ENCODE measurements at places on chromosomes 2 and 18.

DNA sequence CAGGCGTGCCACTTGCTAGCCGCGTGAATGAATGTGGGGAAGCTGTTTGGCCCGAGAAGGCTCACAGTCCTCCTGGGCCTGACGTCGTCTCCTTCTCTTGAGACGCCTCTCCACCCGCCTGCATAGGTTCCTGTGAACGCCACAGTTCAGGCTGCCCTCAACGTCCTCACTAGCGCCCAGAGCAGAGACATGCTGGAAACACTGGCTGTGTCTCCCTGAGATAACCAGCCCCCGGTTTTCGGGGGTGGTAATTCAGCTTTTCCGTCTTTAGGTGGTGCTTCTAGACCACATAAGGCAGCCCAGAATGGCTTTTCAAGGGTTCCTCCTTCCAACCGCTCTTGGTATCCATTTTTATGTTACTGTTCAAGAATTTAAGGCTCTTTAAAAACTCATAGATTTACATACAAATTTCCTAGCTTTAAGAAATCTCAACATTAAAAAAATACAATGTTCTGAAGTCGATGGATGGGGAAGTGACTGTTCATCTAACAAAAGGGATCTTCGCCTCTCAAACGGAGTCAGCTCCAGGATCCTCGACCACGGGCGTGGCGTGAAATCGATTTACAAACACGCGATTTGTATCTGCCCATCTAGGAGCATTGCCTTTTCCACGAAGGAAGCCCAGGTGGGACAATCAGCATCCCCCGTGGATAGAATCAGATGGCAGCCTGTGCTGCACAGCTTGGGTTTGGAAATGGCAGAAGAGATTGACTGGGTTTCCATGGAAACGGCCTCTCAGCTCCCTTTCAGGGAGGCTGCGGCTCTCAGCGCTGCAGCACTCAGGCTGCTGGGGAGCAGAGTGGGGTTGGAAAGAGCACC, 110.6 kb upstream of the PXDN start:
- DNase-seq: no peak

DNA sequence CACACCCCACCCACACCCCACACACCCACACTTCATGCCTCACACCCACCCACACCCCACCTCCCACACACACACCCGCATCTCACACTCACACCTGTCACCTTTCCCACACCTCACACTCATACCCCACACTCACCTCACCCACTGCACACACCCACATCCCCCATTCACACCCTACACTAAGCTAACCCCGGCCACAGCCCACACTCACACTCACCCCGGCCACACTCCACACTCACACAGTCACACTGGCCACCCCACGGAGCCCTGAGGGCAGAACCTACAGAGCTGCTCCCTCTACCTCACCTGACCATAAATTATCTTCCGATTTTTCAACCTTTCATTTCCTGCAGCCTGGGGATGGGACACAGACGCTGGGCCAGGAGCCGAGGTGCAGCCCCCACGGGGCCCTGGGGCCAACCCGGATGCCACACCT, 241.3 kb downstream of the HDAC4 start:
- DNase-seq: no peak

DNA sequence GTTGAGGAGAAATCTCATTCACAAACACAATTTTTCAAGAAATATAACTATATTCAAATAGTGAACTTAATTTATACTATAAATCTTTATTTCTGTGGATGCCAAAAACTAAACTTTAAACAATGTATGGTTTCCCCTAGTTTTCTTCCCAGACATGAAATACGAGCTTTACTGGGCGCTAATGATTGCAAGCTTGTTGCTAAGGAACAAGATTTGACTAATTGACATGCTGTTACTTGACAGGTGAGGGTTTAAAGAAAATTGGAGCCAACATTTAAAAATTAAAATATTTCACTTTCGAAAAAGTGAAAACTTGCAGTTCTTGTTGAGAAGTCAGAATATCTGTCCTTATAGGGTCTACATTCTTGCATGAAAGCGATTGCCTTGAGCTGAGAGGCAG, 381.0 kb downstream of the MEIS1 start:
- no peak for DNase-seq

DNA sequence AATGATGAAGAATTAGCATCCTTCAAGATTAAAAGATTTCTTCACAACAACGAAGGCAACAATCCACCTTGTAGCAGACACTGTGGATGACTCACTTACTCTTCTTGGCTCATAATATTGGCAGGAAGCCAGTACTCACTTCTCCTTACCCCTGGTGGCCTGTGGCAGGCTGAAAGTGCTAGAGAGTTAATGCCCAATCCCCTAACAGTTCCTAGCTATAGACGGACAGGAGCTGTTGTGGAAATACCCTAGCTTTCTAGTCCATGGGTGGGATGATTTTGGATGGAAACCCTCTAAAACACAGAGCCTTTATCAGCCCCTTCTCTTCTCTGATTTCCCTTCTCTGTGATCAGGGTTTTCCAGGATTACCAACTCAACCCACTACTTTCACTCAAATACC, 128.6 kb upstream of the NYAP2 start:
- DNase-seq: peak; percentile 13

DNA sequence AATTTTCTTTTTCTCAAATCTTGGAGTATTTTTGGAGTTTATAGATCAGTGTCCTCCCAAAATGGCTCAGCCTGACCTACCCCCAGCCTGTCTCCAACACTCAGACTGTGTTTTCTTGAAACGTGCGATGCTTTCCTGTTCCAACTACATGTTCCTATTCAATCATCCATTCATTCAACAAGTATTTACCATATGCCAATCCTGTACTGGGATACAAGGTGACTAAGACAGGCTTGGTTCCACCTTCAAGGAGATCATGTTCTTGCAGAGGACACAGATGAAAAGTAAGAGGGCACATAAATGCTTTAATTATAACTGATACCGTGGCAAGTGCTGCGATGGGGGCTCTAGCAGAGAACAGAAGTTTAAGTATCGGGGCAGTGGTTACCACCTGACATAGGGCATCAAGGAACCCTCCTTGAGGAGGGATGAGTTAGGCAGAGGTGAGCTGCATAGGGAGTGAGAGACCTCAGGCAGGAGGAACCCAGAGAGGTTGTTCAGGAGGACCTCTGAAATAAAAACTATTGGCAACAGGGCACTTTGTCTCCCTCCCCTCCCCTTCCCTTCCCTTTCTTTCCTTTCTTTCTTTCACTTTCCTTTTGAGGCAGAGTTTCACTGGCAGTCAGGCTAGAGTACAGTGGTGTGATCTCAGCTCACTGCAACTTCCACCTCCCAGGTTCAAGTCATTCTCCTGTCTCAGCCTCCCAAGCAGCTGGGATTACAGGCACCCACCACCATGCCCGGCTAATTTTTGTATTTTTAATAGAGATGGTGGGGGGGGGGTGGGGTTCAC, 469.0 kb downstream of the EPHA4 start:
- no peak for DNase-seq

DNA sequence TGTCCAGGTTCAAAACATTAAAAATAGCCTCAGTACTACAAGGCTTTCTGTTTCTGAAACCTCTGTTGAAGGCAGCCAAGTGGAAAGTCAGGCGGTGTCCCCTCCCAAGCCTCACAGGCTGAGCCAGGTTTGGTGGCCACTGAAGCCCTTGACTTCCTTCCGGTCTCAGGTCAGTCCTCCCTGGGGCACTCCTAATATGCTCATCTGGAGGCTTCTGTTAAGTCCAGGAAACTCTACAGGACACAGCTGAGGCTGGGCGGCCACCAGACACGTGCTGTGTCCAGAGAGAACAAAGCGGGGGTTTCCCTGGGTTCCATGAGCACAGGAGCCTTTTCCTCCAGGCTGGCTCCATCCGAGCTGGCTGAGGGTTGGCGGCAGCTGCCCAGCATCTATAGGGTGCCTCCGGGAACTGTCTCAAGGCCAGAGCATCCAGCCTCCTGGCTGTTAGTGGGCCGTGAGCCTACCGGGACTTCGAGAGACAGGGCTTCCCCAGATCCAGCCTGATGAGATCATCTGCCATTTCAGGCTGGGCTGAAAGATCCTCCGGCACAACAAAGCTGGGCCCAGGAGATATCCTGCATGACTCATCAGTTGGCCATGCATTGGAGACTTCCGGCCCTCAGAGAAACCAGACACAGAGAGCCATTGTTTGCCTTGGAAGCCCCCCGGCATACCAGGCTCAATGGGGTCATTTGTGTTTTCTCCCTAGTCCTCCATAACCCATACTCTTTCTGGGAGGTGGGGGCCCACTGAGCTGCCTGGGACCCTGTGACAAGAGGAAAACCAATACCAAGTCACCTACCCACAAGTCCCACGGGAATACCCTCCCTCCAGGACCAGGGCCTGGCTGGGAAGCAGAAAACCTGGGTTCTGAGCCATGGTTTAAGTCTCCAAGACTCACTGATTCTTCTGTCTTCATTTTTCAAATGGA, 71.7 kb downstream of the HS1BP3 start:
- DNase-seq: no peak

- no peak for DNase-seq
These were observed 154.3 kb downstream of the TTC32 start for GRCh38 chr2:19747310-19748072.

All from NCI-H2081 treated with DMSO at 0.1 percent for 48 hours (cell line).